ENCODE measurements at places on chromosomes 2 and 18.

DNA sequence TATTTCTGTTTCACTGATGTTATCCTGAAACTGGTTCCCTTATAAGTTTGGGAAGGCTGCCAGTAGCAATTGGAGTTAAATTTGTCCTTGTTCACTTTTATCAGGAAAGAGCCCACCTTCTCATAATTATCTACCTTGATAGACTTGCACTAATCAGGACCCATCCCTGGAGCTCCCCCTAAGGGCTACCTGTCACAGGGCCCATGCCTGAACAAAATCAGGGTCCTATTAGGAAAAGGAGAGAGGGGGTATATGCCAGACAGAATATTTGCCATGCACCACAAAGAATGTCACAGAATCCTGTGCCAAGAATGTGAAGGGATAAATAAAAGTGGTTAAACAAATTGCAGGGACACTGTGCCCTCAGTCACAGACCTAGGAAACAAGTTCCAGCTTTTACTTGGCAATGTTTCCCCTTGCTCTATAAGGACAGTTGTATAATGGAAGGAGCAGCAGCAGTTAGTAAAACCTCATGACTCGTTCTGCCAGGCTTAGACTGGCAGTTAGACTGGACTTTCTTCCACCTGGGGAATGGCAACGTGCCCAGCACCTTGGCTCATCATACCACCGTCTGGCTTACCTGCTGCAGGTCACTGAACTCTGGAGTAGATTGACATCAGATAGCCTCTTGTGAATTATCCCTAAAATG, 32.3 kb upstream of the VWC2L start:
- peak; percentile 73 for DNase-seq

GRCh38 chr18:47944972-47945852, 14.8 kb upstream of the SMAD2 start:
- DNase-seq, result no peak

DNA sequence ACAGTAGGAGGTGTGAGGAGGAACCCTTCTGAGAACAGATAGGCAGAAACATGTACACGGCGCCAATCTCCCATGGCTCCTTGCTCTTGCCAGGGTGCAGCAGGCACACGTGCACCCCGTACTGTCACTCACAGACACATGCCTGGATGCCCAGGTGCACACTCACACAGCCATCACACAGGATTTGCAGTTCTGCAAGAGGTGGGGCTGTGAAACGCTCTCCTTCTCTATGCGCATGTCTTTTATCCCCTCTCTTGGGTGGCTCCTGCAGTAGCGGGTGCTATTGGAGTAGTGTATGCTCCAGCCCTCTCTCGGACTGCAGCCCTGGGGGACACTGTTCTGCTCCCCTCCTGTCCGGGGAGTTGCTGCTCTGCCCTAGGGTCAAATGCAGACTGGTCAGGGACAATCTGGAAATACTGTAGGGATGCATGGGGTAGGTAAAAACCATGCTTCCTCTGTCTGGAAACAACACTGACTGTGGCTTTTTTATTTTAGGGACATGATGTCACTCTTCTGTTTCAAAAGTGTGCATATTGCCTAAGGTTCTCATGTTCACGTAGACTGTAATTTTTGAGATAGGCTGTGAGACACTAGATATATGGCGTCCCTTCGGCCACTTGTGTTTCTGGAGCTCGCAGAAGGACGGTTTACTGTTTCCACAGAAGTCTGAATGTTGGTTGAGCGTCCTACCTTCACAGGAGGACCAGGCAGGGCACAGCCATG, 118.5 kb downstream of the PRKCE start:
- no peak for DNase-seq

DNA sequence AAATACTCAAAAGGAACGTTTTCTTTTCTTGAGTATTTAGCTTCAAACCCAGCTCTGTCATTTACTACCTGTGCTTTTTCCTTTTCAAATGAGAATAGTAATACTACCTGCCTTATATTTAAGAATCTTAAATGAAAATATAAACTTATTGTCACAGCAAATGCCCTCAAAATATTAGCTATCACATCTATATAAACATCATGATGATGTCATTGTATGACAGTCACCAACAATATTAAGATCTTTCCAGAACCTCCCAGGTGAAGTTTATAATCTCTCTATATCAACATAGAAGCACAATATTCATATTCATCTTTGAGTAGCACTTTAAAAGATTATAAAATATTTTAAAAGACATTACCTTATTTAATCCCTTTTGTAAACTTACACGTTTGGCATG, 92.2 kb downstream of the DOK6 start:
- no peak for DNase-seq

- DNase-seq, result no peak
Measured at GRCh38 chr2:202560200-202560599, 74.6 kb upstream of the FAM117B start.
